ENCODE measurements at places on chromosomes 1 and 21. TPM values are rescaled to one million over a fixed set of nuclear protein-coding genes. Genes with fewer than 3 reads are reported as not detected.

DNA sequence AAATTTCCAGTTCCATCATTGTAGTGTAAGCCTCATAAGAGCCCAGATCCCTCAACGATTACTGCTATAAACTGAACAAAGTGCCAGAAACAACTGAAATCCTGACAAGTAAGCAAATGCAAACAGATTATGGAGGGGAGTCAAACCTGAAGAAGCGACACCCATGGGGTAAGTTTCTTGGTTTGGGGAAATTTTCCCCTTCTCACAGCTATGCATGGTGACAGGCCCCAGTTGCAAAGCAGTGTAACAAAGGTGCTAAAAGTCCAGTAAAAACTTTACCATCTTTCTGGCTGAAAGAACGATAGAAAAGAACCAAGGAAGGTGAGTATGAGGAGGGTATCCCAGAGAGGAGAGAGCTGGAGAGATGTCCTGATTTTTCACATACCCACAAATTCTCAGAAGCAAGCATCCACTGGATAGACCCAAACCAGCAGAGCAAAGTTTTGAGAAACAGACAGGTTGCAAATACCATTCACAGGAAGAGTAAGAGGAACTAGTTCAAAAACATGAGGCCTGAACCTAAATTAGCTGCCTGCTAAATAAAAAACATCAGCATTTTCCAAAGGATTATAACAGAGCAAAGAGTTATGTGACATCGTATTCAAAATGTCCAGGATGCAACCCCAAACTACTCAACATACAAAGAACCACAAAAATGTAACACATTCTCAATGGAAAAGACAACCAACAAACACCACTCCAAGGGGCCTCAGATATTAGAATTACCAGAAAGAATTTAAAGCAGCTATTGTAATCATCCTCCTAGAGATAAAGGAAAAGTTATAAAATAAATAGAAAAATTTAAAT lies 14.5 kb downstream of the SCYL3 start:
- no peak for DNase-seq

- DNase-seq = no peak
Measured at GRCh38 chr1:65650682-65651081, 142.0 kb upstream of the PDE4B start.

Gene PPIAL4G
- polyA plus RNA-seq = not detected

Gene RABGGTB
- 6.5 TPM for polyA plus RNA-seq

GRCh38 chr1:41356752-41357151 lies 4.5 kb upstream of the FOXO6 start:
- no peak for DNase-seq

Measured in CD14-positive monocyte (primary cell).